ENCODE measurements at places on chromosomes 7 and 10.

DNA sequence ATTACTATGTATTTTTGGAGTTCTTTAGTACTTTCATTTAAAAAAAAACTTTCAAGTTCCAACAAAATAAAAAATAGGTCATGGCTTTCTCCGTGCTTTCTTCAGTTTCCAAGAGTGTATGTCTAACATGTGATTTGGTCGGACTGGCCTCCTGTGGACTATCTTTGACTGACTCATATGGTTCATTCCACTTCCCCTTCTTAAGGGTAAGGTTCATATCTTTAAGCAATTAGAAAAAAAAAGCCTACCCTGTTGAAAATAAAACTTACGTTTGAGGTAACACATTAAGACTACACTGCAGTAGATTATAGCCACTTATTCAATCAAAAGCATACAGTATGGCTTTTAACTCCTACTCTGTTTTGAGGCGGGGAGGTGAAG lies 112.8 kb upstream of the AHR start:
- no peak for DNase-seq

DNA sequence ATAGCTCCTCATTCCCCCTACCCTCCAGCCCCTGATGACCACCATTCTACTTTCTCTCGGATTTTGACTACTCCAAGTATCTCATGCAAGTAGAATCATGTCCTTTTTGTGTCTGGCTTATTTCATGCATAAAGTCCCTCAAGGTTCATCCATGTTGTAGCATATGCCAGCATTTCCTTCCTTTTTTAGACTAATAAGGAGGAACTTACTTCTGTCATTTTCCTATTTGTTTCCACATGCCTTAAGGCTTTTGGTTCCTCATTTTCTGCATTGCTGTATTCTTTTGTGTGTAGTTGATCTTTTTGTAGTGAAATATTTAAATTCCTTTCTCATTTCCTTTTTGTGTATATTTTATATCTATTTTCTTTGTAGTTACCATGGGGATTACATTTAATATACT lies 376.9 kb downstream of the CALN1 start:
- no peak for DNase-seq

GRCh38 chr7:78111386-78111785 lies 312.8 kb downstream of the PHTF2 start:
- DNase-seq = no peak

- DNase-seq = no peak
Measured at GRCh38 chr10:6313111-6313895, 110.6 kb downstream of the PFKFB3 start.

GRCh38 chr7:47421456-47421855 lies 160.5 kb downstream of the TNS3 start:
- DNase-seq = no peak

DNA sequence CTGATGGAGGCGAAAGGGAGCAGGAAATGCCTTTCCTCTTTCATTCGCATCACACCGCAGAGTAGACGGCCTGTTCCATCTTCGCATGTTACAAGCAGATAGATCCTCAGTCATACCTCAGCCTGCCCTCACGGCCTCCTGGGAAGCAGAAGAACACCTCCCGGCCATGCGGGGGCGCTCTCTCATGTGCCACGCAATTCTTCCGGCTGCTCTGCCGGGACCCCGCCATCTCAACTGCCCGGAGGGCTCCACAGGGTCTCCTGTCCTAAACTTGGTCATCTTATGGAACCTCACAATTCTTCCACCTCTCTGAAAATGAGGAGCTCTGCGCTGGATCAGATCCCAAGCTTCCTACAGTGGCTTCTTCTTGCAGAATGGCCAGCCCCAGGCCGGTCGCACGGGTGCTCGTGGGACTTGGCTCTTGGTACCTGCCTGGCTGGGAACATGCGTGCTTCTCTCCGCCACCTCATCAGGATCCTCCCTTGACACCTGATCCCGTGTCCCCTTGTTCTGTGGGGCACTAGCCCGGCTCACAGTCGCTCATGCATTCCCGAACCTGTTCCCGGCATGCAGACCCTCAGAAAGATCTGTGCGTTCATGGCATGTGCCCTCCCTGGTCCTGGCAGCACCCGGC lies 262.8 kb upstream of the SHH start:
- no peak for DNase-seq

DNA sequence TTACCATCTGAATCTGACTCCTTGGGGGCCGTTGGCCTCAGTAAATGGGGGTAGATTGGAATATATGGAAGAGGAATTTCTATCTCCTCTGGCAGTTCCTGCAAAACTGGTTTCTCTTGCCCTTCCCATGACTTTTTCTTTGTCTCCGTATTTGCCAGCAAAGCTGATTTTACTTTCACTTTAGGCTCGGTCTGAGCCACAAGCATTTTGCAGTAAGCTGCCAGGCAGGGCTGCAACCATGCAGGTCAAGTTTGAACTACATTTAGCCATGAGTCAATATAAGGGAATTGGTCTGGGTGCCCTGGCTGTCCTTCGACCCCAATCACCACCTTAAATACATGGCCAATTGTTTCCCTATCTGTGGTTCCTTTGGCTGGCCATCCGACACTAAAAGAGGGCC lies 104.3 kb downstream of the TRIM24 start:
- DNase-seq = no peak

DNA sequence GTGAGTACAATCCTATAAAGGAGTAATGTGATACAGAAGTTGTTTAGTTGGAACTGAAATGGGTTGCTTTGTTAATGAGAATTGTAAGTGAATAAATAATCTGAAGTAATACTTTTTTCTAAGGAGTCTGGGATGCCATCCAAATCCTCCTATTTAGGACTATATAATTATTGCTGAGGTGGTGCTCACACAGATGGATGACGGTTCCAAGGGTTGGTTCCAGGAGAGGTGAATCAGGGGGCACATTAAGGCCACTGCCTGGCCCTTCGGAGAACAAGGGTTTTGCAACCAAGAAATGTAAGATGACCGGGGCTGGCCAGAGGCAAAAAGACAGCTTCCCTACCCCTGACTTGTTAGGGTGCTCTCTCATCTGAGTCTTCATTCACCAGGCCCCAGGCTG lies 352.7 kb downstream of the PHTF2 start:
- DNase-seq = no peak

GRCh38 chr10:18364987-18365775 lies 225.0 kb downstream of the CACNB2 start:
- no peak for DNase-seq

- no peak for DNase-seq
Measured at GRCh38 chr7:129497156-129497555, 5.2 kb upstream of the SMKR1 start.

DNA sequence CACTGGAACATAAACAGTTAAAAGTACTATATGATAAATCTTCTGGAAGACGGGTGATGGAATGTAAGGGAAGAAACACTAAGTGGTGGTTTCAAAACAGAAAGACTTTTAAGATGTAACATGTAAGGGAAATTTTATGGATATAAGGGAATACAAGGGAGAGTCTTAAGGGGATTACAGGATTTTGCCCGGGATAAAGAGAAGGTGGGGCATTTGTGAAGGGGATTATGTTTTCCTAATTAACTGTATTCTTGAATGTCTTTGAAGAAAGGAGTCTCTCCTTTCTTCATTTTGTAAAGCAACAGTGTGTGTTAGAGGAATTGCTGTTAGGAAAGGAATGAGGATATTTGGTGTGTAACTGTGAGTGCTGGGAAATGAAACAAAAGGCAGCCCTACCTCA lies 745.2 kb downstream of the AUTS2 start:
- DNase-seq = no peak

GRCh38 chr10:59016043-59016442 lies 160.4 kb upstream of the PHYHIPL start:
- DNase-seq = no peak

DNA sequence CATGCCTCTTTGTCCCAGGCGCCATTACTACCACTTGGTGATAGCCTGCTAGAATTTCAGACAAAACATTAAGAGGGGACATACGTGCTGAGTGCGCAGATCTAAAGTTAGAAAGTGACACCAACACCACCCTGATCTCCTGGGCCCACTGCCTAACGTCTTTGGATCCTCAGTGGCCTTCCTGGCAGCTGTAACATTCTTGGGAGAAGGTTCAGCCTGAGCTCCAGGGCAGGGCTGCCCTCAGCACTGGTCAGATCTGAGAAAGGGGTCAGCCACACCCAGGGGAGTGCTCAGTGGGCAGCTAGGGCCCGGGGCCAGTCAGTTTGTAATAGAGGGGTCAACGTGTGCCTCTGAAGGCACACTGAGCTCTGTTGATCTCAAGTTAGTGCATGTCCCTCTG lies 48.4 kb downstream of the ZCCHC24 start:
- DNase-seq = no peak

GRCh38 chr10:12418000-12418399 lies 68.7 kb downstream of the CAMK1D start:
- DNase-seq = no peak

- DNase-seq = peak; percentile 65
Measured at GRCh38 chr7:28956608-28957063, 1.5 kb downstream of the TRIL start.

DNA sequence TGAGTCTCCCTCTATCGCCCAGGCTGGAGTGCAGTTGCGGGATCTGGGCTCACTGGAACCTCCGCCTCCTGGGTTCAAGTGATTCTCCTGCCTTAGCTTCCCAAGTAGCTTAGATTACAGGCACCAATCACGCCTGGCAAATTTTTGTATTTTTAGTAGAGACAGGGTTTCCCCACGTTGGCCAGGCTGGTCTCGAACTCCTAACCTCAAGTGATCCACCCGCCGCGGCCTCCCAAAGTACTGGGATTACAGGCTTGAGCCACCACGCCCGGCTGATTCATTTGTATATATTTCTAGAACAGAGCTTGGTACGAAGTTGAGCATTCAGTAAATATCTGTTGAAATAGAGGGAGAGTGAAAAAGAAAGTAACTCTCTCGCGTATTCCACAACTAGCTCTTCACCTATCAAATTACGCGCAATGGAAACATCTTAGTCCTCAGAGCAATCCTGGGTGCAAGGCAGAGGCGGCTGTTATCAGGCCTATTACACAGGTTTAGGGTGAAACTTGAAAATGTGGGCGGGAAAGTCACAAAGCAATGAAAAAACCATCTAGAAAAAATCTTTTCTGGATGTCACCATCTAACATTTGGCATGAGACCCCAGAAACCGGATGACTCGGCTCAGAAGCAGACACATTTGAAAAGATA lies 707 bp upstream of the GHITM start:
- peak; percentile 49 for DNase-seq

- no peak for DNase-seq
Measured at GRCh38 chr7:28558236-28558635, 145.9 kb downstream of the CREB5 start.

GRCh38 chr10:104318810-104319741 lies 19.2 kb downstream of the ITPRIP start:
- no peak for DNase-seq

DNA sequence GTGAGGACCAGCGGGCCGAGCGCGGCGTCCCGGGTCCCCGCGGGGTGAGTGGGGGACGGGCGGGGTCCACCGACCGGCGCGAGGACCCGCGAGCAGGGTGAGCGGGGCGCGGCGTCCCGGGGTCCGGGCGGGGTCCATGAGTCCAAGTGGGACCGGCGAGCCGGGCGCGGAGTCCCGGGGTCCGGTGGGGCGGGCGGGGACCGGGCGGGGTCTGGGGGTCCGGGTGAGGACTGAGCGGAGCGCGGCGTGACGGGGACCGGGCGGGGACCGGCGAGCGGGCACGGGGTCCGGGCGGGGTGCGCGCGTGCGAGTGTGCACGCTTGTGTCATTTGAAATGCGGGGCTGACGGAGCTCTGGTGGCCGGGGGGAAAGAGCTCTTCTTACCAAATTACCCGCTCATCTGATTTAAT lies 765 bp downstream of the CELF2 start:
- no peak for DNase-seq

DNA sequence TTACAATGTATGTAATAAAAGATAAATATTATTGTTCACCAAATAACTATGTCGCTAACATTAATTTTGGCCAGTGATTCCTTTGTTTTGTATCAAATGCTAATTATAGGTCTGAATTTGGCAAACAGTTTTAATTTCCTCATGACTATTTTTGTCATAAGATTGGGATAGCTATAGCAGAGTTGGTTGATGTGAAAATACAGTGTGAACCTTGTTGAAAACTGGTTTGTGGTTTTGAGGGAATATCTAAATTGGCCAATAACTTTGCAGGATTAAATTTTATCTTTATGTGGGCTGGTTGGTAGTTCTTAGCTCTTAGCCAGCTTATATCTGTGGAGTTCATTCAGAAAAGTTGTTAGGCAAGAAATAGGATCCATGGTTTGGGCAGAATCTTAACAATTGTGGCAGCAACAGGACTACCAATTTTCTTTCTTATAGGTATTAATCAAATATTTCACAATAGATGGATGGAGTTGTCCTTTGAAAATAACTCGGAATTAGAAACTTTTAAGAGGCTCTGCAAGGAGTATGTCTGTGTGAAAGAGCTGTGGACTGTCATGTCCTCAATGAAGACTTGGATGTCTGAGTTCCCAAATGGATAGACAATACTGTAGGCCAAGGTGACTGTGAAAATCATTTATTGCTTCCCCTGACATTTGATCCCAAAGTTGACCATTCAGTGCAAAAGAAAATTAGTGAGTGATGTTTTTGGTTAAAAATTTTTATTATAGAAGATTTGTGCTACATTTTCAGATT lies 73.5 kb downstream of the PRKG1 start:
- DNase-seq = no peak

DNA sequence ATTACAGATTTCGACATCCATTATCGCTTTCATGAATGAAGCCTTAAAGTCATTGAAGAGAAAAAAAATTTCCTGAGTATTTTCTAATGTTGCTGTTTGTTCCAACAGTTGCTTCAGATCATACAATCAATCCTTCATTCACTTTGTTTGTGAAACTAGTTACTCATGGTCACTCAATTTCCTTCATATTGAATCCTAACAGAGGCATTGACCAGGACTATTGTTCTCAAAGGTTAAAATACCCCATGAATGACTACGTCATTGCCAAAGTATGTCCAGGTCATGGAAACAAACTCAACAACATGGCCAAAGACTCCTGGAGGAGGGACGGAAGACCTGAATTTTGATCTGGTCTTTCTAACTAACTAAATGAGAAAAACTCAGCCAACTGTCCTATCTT lies 54.0 kb upstream of the ABCB5 start:
- no peak for DNase-seq

GRCh38 chr7:11650030-11650429 lies 182.0 kb downstream of the THSD7A start:
- no peak for DNase-seq
